ENCODE measurements at places on chromosomes 6 and 20.

DNA sequence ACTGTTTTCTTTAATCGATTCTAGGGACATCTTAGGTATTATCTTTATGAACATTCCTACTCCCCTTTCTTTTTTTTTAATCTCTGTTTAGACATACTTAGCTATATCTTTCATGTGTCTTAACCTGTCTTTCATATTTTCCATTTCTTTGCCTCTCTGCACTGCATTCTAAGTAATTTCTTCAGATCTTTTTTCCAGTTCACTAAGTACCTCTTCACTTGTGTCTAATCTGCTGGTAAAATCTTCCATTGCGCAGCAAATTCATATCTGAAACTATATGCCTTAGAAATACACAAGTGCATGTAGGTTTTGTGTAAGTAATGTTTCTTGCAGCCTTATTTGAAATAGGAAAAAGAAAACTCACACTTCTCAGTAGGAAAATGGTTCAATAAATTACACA, 165.4 kb upstream of the BTBD3 start:
- DNase-seq: no peak

DNA sequence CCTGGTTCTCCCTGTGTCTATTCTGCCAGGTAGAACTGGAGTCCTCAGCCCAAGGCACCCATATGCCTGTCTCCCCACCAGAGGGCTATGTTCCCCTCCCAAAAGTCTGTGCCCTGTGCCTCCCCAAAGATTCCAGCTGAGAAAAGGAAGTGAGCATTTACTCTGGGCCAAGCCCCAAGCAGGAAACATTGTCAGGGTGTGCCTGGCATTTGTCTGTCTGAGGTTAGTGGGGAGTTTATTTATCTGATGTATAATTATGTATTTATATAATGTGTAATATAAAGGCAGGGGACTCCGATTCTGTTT, 5.6 kb downstream of the GDF5 start:
- no peak for DNase-seq

DNA sequence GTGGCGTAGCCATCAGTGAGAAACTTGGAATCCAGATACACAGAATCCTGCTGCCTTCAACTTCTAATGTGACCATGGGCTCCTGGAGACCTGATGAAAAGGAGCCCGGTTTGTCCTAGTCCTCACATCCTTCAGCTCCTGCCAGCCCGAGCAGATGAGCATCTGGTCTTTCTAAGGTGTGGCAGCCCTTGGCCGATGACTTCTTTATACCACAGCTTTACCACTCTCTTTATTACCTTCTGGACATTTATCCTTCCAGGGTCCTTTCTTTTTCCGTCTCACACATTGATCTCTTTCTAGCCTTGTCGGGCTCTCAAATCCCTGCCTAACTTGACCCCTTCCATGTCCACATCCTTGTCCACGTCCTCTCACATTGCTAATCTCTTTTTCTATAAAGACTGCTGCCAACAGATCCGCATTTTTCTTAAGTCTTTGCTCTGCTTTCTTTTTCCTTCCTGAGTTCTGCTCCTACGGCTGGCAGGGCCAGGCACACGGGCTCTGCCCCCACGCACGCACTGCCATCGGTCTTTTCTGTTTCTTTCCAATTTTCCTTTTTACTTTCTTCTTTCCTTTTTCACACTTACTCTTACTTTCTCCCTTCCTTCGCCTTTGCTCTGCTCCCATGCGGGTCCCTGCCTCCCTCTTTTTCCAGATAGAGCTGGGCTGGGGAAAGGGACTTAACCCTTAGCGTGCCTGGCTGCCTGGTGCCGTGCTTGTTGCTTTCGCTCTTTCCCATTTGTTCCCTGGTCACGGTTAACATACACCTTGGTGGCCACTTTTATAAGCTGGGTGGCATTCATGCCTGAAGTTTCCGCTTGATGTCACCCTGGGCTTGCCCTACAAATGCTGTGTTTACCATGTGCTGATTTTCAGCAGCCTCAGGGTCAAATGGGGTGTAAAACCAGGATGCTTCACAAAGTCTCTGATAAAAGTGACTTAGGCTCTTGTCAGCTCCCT, 9.4 kb upstream of the GMPR start:
- no peak for DNase-seq

DNA sequence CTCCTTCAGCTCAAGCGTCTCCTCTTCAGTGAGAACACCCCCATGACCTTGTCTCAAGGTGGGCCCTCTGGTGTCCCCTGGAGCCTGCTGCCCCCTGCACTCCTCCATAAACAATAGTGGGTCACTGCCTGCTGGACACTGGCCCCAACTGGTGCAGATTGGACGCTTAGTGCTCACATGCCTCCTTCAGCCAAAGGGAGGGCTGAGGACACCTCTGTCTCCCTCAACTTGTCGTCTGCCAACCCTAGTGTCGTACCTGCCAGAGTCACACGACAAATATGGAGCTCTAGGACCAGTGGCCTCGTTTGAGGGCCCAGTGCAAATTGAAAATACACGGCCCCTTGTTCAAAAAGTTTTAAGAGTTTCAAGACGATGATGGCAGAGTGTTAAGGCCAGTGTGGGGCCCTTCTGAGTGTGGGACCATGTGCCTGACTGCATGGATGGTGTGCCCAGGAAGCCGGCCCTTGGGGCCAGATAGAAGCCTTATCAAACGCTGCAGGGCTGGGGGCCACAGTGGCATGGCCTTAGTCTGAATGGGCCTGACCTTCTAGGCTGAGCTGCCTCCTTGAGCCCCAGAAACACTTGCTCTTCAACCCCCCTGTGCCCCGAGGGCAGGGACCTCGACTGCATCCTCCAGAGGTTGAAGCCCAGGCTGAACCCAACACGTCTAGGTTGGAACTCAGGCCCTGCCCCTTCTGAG, 20.1 kb downstream of the APCDD1L start:
- DNase-seq: no peak

DNA sequence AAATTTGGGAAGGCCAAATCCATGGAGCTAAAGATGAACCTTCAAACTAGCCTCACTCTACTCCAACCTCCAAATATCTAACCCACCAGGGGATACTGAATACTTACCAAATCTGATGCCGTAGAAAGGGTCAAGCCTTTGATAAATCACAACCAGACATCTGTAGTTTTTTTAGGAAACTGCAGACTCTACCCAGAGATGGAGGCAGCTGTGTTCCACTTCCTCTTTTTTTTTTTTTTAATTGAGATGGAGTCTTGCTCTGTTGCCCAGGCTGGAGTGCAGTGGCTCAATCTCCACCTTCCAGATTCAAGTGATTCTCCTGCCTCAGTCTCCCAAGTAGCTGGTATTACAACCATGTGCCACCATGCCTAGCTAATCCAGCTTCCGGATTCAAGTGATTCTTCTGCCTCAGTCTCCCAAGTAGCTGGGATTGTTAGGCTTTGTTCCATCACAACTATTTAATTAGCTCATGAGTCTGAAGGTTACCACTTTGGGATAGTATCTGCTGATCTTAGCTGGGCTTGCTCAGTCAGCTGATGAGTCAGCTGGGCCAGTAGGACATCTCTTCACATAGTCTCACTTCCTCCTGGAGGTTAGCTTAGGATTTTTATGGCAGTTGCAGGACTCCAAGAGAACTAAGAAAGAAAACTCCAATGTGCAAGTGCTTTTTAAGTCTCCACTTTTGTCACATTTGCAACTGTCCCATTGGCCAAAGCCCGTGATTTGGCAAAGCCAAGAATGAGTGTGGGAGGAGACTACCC, 13.3 kb downstream of the FRK start:
- DNase-seq: peak; percentile 65

DNA sequence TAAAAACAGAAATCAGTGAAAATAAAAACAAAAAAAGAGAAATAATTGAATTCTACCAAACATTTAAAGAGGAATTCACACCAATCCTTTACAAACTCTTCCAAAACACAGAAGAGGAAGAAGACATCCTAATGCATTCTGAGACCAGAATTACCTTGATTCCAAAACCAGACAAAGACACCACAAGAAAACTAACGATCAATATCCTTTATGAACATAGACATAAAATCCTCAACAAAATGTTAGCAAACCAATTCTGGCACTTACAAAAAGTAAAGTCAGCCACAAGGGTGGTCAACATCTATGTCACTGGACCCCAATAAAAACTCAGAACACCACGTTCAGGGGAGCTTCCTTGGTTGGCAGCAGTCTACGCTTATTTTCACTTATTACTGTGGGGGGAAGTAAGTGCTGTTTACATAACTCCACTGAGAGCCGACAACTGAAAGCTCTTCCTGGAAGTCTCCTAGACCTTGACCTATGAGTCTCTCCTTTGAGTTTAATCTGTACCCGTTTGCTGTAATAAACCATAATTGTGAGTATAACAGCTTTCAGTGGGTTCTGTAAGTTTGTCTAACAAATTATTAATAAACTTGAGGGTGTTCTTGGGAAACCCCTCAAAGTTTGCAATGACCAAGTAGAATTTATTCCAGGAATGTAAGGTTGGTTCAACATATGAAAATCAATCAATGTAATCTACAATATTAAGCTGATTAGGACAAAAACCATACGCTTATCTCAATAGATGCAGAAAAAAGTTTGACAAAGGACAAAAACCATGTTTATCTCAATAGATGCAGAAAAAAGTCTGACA, 24.5 kb downstream of the GZF1 start:
- no peak for DNase-seq

DNA sequence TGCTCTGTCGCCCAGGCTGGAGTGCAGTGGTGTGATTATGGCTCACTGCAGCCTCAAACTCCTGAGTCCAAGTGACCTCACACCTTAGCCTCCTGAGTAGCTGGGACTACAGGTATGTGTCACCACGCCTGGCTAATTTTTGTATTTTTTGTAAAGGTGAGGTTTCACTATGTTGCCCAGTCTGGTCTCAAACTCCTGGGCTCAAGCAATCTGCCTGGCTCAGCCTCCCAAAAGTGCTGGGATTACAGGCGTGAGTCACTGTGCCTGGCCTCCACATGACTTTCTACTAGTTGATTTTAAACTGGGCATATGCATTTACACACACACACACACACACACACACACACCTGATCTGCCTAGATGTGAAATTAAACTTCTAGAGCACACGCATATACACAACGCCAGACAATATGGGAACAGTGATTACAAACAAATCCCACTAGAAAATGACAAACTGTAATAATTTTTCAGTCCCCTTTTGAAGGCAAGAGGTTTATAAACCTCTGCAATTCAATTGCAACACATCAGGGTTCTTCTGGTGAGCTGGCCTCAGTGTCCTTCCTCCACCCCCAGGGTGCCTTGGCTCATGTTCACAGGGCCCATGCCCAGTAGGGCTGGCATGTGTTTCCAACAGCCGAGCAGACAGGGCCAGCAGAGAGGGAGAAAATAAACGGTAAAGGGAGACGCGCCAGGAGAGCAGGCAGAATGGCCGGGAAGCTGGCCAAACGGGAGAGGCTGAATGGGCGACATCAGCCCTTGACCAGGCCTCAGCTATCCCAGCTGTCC, 31.2 kb downstream of the PARD6B start:
- no peak for DNase-seq

DNA sequence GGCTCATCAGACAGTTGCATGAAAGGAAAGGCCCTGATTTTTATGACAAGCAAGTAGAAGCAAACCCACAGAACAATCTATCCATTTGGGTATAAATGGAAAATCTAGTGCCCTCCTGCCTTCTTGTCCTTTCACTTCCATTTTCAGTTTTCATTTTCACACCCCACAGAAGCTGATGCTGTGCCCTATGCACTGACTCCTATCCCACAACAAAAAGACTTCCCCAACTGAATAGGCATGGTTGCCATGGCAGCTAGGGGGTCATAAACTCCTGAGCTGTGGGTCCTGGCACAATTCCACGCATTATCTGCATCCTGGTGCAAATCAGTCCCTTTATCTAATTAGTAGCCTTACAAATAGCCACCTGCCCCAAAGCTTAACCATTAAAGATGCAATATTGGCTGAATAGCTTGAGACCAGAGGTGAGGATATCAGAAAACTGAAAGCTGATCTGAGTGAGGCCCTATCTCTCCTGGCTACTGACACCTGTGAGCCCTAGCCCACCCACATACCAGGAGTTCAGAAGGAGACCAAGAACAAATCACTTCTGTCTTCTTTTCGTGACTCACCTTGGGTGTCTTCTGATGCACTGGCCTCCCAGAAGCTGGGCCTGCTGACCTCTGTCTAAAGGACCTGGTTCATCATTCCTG, 34.9 kb upstream of the HEY2 start:
- DNase-seq: no peak

DNA sequence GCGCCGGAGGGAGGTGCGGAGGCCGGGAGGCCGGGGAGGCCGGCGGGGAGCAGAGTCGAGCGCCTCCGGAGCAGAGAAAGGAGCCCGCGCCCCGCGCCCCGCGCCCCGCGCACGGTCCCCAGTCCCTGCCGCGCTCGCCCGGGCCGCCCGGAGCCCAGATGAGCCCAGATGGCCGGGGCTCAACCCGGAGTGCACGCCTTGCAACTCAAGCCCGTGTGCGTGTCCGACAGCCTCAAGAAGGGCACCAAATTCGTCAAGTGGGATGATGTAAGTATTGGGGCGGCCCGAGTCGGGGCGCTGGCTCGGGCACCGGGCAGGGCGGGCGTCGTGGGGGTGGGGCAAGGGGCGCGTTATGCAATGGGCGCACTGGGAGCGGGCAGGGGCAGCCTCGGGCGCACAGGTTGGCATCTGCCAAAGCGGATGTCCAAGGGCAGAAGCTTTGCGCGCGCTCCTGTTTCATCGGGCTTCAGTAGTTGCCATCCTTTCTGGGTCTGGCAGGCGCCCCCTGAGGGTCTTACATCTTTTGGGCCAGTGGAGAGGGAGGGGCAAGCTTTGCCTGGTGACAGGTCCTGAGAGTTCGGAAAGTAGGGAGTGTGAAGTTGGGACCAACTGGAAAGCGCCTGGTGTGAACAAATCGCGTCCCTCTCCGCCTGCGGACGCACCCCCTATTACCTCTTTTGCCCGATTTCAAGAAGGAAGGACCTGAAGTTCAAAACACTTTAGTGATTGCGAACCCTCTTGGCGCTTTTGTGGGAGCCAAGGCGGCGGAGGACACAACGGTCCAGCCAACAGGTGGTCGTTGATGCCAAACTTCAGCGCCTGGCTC, 631 bp downstream of the PLCB1 start:
- DNase-seq: peak; percentile 23

DNA sequence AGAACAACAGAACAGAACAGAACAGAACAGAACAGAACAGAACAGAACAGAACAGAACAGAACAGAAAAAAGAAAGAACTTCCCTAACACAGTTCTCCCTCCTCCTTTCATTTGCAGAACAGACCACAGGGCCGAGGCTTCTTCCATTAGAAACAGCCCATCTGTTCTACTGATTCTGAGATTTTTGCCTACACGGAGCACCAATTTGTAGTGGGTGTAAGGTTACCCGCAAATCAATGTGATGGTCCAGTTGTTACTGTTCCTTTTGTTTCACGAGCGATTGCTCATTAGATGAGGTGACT, 734 bp upstream of the OGFRL1 start:
- no peak for DNase-seq
